ENCODE measurements at places on chromosomes 11 and 22.

DNA sequence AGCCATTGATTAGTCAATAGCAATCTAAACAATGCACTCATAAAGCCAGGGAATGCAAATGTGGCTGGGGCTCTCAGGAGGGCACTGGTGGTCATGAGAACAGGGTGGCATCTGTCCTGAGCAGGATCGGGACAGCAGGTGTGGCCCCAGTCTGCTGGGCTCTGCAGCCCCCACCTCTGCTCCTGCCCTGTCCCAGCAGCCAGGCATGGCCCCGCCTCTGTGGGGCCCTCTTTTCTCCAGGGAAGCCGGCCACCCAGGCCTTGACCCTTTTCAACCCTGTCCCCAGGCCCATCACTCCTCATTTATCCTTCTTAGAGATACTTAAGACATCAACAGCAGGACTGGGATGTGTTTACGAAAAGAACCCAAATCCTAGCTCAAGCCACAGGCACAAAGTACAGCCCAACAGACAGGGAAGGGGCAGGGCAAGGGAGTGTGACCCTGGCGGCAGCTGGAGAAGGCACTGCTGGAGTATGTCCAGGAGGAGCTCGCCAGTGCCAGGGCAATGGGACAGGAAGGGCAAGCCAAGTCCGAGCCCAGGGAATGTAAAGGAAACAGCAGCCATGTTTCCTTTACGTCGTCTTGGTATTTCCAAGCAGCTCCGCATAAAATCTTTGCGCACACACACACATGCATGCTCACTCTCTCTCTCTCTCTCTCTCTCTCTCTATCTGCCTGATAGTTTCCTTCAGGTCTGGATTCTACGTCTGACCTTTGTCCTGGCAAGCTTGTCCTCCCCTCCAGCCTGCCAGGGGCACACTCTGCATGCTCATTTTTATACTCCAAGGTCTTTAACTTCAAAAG, 59.9 kb downstream of the DGCR2 start:
- DNase-seq: no peak

GRCh38 chr22:38074181-38075104, 9.5 kb downstream of the SLC16A8 start:
- no peak for DNase-seq

- no peak for DNase-seq
Measured at GRCh38 chr22:37253126-37253660, 9.1 kb upstream of the RAC2 start.

DNA sequence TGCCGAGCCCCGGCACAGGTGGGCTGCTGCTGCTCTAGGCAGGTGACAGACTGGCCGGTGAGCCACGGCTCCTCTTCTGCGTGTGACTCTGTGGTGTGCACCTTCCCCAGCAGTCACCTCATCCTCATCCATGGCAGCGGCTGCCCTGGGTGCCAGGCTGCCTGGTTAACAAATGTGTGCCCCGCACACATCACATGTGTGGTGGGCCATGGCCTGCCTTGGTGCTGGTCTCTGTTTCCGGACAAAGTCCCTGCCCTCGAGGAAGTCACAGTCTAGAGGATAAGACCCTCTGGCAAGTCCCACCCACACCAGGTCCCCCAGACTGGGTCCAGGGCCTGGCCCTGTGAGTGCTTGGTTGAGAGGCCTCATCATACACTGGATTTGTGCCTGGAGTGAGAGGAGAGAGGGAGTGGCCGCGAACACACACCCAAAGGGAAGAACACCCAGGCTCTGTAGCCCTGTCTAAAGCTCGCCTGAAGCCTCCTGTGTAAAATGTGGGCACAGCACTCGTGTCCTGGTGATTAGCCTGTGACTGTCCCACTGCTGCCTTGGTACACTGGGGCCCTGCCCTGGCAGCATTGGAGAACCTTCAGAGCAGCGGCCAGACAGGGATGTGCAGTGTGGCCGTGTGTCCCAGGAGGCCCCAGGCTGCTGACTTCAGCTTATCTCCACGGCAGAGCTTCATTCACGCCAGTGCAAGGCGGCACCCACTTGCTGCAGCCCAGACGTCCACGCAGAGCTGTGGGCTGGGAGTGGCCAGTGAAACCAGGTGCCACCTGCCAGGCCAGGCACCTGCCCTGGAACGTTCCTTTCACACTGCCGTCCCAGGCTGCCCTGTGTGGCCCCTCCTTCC, 269.9 kb downstream of the TBC1D22A start:
- no peak for DNase-seq

GRCh38 chr22:17890245-17890671, 116.0 kb upstream of the BID start:
- DNase-seq: no peak

- no peak for DNase-seq
Measured at GRCh38 chr11:3129181-3129590, 35.9 kb downstream of the OSBPL5 start.

DNA sequence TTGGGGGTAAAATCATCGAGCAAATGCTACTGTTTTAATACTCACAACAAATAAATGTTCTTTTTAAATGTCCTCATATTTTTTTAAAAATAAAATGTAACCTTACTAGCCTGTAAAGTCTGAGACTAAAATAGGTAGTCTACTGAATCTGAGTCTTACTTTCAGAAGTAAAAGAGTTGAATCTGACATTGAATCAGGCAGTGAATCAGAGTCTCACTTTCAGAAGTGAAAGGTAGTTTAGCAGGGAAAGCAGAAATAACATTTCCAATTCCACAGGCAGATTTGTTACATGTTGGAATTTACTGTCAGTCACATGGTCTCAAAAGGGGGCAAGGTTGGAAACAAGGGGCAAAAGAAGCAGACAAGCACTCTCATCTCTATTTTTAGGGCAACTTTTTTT, 143.0 kb downstream of the ELP4 start:
- DNase-seq: no peak

- no peak for DNase-seq
Measured at GRCh38 chr11:75205564-75206020, 35.0 kb upstream of the TPBGL start.

- no peak for DNase-seq
Measured at GRCh38 chr22:24162436-24162835, 18.9 kb upstream of the SUSD2 start.

GRCh38 chr22:45969414-45969799, 7.6 kb downstream of the WNT7B start:
- DNase-seq: no peak

- DNase-seq: peak; percentile 96
Measured at GRCh38 chr22:38505541-38506117, 482 bp downstream of the DDX17 start.

DNA sequence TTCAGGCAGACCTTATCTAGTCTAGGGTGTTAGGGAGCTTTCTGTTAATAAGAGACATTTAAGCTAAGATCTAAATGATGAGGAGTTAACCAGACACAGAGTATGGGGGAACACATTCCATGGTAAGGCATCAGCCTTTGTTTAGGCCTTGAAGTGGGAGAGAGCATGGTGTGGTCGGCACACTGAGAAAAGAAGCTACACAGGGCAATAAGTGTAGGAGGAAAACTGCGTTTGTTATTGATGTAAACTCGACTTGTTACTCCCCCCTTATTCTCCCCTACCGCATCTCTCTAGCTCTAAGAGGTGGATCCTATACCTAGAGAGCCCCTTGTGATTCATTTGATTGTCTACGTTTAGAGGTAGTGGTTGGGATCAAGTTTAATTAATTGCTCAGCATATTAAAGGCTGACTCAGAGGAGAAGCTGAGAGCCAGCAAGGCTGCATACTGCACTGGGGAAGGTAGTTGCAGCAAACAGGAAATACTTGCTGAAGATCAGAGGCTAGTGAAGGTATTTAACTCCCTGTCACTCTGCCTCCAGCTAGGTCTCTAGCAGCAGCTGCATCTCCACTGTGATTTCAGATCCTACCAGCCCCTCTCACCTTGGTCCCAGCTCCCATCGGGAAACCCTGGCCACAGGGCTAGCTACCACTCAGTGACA, 86.8 kb upstream of the TEAD1 start:
- DNase-seq: no peak

DNA sequence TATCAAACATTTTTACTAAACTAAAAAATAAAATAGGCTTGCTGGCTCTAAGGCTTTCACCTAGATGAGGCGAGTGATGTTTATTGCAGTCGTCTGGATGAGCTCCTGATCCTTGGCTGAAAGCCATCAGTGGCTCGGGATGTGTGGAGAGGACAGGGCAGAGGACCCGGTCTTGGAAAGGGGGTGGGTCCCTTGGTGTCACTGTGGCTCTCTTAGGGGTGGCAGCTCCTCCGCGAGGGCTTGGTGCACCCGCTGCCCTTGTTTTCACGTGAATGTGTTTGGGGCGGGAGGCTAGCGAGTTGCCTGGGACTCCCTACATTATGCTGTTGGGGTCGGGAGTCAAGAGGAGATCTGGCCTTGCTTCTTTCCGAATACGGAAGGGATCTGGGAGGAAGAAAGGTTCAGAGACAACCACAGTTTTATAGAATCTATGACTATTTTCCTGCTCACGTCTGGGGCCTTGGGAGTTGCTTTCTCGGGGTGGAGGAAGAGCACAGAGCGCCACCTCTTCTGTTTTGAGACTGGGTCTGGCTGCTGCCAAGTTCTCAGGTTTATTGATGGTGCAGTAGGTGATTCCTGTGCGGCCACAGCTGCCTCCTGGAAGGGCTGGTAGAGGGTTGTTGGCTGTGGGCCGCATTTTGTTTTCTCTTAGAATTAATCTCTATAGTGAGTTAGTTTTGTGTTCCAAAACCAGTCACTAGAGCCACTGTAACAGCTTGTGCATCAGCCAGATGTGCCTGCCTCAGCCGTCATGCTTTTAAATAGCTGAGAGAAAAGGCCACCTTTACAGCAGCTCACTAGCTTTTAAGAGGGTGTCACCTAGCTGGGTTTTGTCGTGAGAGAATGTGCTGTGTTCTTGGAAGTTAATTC, 12.8 kb downstream of the TBC1D22A start:
- DNase-seq: no peak

- DNase-seq: no peak
Measured at GRCh38 chr22:30648825-30649224, 13.2 kb downstream of the SLC35E4 start.

Measured in bone marrow (tissue), 2 donors.